LoVo (cell line): ENCODE measurements at places on chromosomes 2 and 18.

DNA sequence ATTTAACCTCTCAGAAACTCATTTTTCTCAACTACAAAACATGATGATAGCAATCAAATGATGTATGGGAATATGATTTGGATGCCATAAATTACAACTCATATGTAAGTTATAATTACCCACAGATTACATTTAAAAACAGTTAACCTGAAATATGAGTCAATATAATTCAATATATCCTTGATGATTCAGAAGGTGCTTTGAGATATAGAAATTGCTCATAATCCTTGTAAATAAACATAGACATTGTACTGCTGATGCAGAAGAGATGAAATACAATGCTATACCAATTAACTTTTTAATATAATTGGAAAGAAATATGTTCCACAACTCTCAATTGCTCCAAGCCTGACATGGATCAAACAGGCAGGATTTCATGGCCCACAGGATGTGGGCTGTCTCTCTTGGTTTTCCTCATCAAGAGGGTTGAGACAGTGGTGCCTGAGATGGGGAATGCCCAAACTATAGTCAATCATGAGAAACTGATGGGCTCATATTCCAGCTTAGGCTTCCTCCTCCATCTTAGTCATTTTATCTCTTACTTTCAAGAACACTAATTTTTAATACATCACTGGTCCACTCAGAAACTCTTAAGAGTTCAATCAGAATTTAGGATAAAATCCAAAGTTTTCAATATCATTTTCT, 49.4 kb downstream of the NCKAP5 start:
- no peak for DNase-seq

- no peak for DNase-seq
Observed at GRCh38 chr2:64732146-64732545, 78.4 kb upstream of the SERTAD2 start.

GRCh38 chr2:240670950-240671349, 11.7 kb downstream of the AQP12B start:
- no peak for DNase-seq

DNA sequence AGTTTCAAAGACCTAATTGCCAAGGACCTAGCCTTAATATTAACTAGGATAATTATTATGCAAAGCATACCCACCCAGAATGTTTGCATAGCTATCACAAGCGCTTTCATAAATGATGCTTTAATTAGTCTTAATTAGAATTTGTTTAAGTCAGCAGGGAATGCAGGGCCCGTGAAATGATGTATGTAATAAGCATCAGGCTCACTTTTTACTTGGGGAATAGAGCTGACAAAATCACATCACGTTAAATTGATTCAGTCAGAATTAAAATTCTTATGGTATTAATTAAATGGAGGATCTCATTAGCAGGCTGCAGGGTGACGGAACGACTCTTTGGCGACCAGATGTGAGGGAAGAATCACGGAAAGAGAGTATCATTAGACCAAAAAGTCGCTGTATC, 264.5 kb downstream of the GPD2 start:
- no peak for DNase-seq
